ENCODE measurements at places on chromosomes 4 and X.

GRCh38 chr4:173958445-173958844, 325.0 kb downstream of the FBXO8 start:
- no peak for DNase-seq

- DNase-seq, result no peak
Measured at GRCh38 chrX:74080165-74080564, 223.8 kb upstream of the ZCCHC13 start.

DNA sequence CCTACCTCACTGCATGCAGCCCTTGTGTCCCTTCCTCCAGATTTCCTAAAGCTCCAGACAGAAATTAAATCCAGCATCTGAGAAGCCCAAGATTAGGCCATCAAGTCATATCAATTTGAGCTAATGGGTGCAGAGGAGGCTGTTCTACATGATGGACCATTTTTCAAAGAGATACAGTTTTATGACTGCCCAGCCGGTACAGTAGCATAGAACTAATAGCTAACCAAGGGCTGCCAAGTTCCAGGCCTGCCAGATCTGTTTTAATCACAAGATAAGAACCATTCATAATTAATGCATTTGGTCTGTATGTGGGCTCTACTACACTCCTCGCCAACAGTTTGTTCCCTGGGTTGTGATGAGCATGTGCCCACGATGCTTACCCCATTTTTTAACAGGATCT, 73.9 kb upstream of the PLAC1 start:
- DNase-seq, result no peak

DNA sequence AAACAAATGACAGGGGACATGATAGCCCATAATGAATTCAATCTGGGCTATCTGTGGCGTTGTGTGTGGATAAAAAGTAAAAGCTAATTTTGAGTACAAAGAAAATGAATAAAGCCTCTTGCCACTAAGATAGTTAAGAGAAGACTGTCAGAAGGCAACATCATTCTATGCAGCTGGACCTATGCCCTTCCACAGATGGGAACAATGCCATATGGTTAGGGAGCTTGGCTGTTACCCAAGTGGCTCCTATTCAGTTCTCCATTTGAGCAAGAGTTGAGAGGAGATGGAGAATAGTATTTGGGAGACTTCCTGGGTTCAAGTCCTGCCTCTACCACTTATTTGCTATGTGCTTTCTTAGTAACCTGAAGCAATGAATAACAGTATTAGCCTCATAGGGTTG, 107.7 kb downstream of the ANXA3 start:
- DNase-seq, result no peak

DNA sequence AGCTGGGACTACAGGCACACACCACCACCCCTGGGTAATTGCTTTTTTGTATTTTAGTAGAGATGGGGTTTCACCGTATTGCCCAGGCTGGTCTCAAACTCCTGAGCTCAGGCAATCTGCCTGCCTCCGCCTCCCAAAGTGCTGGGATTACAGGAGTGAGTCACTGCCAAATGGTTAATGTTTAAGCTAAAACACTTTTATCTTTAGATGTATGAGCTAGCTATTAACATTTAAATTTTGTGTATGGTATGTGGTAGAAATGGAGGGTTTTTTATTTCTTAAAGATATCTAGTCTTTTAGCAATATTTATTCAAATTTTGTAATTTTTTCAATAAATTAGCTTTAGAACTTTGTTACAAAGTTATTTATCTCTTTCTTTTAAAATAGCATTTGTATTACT, 1659.8 kb upstream of the ADGRL3 start:
- no peak for DNase-seq

GRCh38 chr4:166941629-166942028, 292.7 kb downstream of the SPOCK3 start:
- DNase-seq, result no peak

DNA sequence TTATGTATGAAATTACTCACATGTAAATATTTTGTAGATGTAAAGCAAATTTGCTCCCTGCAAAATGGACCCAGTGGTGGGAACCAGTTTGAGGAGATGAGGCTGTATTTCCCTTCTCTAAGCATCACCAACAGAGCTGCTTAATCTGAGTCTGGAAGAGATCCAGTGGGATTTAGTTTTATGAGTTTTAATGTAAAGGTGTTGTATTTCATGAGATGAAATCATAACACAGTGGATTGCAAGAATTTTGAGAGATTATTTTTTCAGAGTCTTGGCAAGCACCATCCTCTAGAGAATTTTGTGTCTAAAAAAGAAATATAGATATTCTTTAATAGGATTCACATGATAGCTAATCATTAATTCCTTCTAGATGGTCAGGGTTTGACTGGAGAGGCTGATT, 35.6 kb upstream of the SFRP2 start:
- DNase-seq, result no peak

DNA sequence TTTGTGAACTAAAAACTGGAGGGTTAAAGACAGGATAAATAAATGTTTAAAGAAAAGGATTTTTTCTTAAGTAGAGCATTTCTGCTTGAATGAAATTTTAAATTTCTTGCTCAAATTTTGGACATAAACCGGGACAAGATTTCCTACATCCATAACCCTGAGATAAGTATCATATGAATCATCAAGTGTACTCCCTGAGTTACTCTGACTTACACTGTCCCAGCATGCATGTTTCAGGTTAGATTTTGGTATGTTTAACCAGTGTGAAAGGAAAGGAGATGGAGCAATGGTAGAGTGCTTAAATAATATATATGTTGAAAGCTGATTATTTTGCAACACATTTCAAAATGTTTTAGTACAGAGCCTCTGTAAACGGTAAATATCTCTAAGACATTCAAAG, 175.2 kb downstream of the ADGRL3 start:
- DNase-seq, result no peak

DNA sequence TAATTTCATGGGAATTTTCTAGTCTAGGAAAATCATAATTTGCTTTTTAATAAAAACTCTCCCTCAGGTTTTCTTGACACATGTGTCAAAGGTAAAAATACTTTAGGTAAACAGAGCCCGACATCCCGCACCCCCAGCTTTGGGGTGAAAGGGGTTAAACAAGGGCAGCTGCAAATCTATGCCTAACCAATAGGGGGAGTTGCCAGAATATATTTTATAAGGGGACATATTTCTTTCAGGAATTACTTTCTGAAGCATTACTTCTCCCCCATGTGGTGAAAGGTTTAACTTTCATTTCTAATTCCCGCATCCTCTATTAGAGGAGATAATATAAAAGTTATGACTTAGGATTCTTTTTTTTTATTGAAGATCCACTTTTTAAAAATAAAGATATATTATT, 53.9 kb upstream of the HEPH start:
- DNase-seq, result peak; percentile 8

All from HAP-1 (cell line).